ENCODE measurements at places on chromosomes 3 and 15. TPM values are rescaled to one million over a fixed set of nuclear protein-coding genes. Genes with fewer than 3 reads are reported as not detected.
A peak's percentile ranks its signal among the peaks of the same experiment; 100 is the strongest.

- DNase-seq = peak; percentile 24
These were observed 47.8 kb upstream of the CTSH start for GRCh38 chr15:78992416-78993256.

The PLSCR5 gene
- not detected for total RNA-seq

DNA sequence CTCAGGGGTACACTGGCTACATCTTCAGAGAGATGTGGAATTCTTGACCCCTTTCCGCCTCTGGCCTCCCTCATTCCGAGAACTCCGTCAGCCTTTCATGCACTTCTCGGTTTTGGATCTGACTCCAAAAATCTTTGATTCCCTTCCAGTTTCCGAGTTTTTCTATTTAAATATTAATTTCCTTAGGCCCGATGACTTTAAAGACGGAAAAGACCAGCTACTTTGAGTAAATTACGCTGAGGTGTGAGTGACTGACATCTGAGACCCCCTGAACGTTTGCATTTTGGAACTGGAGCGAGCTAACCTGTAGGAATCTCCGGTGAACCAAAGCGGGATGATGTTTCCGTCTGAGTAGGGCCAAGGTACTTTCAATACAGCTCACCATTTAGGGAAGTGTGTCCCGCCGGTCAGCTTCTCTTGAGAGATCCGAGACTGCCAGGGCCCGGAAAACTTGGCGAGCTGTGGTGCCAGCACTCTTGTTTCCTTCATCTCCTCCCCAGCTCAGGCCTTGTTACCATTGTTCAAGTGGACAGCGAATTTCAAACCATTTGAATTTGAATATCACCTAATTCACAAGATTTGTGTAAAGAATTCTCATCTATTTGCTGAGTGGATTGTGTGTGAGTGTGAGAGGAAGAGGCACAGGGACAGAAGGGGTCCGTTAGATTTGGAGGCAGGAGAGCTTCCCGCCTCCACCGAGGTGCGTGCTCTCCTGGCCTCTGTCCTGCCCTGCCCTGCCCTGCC is 5.4 kb downstream of the SOX14 start:
- no peak for DNase-seq

GRCh38 chr3:45841420-45841756 is 531 bp downstream of the LZTFL1 start:
- DNase-seq = peak; percentile 5

The PPP4R2 gene
- 86.5 TPM for total RNA-seq

- no peak for DNase-seq
These were observed 24.3 kb upstream of the PLXNA1 start for GRCh38 chr3:126958638-126959085.

DNA sequence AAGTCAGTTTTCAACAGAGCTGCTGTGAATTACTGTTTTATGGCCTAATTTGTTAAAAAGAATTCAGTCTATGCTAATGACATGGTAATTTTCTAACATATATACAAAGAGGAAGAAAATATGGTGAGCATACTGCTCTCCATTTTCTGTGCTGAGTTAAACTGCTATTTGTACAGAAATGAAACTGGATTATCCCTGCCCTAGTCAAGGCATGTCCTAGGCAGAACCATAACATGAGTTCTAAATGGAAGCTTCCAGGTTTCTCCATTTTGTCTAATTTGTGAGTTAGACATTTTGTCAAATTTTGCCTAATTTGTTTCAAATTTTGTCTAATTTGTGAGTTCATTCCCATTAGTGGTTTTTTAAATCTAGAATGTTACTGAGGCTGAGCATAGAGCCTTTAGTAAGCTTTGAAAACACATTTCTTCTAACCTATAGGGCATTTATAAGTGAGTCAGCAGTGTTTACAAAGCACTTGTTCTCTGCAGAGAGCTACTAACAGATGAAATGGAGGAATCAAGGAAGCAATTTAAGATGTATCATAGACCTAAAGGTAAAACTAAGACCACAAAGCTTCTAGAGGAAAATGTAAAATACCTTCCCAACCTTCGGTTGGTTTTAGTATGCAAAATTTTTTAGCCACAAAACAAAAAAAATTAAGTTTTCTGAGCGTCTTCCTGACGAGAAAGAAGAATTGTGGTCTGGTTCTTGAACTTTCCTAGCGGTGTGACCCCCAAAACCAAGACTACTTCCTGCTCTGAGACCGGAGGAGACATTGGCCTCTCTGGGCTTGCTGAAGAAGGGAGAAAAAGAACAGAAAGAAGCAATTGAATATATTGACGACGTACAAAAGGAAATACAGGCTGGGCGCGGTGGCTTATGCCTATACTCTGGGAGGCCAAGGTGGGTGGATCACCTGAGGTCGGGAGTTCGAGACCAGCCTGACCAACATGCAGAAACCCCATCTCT is 9.8 kb downstream of the P2RY14 start:
- DNase-seq = no peak

GRCh38 chr3:61505197-61505596 is 56.2 kb upstream of the PTPRG start:
- DNase-seq = no peak

- DNase-seq = no peak
These were observed 6.7 kb downstream of the CAPN3 start for GRCh38 chr15:42365921-42366550.

DNA sequence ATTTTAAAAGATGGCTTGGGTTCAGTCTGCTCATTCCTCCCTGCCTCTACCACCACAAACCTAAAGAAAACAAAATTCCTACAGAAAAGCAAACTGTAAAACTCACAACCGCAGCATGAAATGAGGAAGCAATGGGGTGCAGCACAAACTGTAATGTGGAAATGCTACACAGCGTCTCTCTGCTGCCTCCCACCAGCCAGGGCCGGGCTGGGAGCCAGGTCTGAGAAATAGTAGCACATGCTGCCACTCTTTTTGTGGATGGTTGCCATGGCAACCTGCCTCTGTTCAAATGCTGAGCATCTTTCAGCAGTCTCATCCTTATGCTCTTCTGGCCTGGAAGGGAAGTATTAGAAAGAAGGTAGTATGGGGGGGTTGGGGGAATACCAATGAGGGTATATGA is 55.4 kb downstream of the EOMES start:
- DNase-seq = peak; percentile 6

- DNase-seq = no peak
These were observed 42.1 kb upstream of the TASOR start for GRCh38 chr3:56725175-56725574.

- no peak for DNase-seq
These were observed 13.2 kb upstream of the ANPEP start for GRCh38 chr15:89827829-89828228.

GRCh38 chr3:62143843-62144450 is 229.4 kb downstream of the FEZF2 start:
- no peak for DNase-seq

- no peak for DNase-seq
These were observed 43.6 kb downstream of the WHAMM start for GRCh38 chr15:82852941-82853561.

The CTDSPL gene
- total RNA-seq = not detected

The SCN5A gene
- not detected for total RNA-seq

GRCh38 chr15:91456921-91457320 is 356.9 kb downstream of the SV2B start:
- DNase-seq = no peak

GRCh38 chr15:52082197-52083036 is 30.2 kb downstream of the BCL2L10 start:
- DNase-seq = peak; percentile 21

The TMEM266 gene
- not detected for total RNA-seq

The C2CD4B gene
- total RNA-seq = not detected

The PPARG gene
- not detected for total RNA-seq

GRCh38 chr3:140152851-140153639 is 218.1 kb downstream of the CLSTN2 start:
- no peak for DNase-seq

The LTF gene
- total RNA-seq = not detected

- no peak for DNase-seq
These were observed 5.4 kb downstream of the EHD4 start for GRCh38 chr15:41966920-41967465.

DNA sequence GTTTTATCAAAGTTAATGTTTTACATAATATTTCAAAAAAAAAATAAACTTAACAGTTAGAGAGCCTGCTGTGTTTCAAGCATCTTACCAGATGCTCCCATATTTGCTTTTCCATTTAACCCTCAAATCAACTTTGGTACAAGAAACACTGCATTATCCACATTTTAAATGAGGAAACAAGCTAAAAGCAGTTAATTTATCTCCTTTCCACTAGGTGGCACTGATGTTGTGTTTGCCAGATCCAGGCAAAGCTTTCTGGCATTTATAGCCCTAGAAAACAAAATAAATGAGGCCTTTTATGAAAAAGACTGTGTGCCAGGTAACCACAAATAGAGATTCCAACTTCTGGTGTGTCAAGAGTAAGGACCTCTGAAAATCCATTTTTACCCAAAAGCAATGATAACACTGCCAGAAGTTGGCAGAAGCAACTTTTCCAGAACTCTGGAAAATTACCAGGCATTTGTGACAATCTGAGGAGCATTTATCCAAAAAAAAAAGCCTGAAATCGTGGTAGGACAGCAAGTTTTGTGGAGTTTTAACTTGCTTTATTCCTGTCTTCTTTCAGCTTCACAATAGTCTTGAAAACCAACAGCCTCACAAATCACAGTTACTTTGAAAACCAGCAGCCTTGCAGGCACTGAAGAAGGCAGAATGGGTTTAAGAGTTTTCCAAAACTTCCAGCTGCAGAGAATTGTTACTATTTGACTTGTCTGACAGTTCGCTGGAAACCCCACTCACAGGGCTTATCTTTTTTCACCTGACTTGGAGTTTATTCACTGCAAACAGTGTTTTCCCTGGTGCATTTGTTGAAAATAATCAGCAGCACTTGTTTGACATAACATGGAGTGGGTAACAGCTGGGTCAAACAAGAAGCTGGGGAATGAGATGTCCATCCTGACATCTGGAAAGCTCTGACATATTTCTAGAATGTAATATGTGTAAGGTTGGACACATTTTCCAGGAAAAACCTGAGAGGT is 9.2 kb downstream of the FAM162A start:
- peak; percentile 70 for DNase-seq

The CASR gene
- total RNA-seq = not detected

DNA sequence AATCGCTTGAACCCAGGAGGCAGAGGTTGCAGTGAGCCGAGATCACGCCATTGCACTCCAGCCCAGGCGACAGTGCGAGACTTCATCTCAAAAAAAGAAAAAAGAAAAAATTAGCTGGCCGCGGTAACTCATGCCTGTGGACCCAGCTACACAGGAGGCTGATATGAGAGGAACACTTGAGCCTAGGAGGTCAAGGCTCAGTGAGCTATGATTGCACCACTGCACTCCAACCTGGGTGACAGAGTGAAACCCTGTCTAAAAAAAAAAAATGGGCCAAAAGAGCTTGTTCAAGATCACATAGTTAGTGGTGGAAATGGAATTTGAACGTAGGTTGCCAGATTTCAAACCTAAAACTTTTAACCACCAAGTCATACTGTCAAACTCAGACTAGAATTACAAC is 46.2 kb upstream of the PPP4R2 start:
- peak; percentile 6 for DNase-seq

The DNAH1 gene
- 5.8 TPM for total RNA-seq

DNA sequence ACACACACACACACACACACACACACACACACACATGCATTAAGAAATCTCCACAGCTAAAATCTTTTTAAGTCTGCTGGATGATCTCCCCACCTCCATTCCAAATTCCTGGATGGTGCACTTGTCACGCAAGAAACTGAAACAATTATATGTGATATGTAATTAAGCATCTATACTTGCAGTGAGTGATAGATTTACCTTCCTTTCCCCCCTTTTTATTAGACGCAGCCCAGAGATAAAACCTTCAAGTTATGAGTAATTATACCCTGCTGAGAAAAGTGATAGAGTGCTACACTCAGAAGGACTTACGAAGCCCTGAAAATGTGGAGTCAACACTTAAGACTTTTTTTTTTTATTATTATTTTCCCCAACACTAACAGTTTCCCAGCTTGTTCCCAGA is 255.2 kb downstream of the LSAMP start:
- DNase-seq = no peak

- no peak for DNase-seq
These were observed 135.4 kb upstream of the PFN2 start for GRCh38 chr3:150105886-150106612.

- no peak for DNase-seq
These were observed 91.2 kb downstream of the TLE3 start for GRCh38 chr15:70006259-70007147.
